Right hindlimb (tissue), 1 donor: ENCODE measurements at places on chromosomes 5 and 9.

DNA sequence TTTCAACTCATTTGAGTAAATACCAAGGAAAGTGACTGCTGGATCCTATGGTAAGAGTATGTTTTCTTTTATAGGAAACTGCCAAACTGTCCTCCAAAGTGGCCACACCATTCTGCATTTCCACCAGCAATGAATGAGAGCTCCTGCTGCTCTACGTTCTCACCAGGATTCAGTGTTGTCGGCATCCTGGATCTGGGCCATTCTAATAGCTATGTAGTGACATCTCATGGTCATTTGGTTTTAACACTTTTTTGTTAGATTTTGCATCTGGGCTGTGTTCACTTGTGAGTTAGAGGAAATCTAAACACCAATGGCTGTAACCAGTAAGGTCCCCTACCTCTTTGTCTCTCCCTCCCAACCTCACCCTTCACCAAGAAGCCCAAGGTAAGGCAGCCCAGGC, 115.9 kb downstream of the ATPSCKMT start:
- no peak for DNase-seq

- no peak for DNase-seq
Observed at GRCh38 chr9:21972361-21972760, 21.8 kb downstream of the CDKN2A start.

GRCh38 chr5:117588611-117589010, 1014.0 kb upstream of the SEMA6A start:
- no peak for DNase-seq

DNA sequence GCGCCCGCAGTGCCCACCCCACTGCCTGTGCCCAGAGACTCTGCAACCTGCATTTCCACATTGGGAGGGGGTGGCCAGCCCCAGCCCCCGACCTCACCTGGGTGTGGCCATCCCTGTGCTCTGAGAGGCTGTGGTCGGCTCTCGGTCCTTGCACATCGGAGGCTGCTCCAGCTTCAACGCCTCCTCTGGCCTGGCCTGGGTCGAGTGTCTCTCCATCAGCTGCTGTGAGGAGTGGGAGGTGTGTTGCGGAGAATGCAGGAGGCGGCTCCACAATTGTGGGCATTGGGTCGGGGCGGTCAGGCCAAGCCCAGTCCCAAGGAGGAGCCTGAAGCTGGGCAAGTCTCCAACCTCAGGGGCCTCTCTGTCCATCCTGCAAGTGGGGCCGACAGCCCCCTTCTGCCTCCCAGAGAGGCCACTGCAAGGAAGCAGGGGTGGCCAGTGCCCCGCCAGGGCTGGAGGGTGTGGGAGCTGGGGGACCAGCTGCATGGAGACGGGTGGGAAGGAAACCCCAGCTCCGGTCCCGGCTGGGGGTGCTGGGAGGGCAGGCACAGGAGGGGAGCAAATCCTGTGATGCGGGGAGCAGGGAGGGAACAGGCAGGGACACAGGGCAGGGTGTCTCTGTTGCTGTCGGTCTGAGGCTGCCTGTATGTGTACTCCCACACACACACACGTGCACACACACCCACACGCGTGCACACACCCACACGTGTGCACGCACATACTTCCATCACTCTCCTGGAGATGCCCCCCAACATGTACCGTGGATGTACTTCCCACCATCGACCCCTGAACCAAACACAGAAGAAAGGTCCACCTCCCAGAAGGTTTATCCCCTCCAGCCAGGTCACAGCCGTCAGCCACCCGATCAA, 28.9 kb downstream of the CCDC187 start:
- no peak for DNase-seq

DNA sequence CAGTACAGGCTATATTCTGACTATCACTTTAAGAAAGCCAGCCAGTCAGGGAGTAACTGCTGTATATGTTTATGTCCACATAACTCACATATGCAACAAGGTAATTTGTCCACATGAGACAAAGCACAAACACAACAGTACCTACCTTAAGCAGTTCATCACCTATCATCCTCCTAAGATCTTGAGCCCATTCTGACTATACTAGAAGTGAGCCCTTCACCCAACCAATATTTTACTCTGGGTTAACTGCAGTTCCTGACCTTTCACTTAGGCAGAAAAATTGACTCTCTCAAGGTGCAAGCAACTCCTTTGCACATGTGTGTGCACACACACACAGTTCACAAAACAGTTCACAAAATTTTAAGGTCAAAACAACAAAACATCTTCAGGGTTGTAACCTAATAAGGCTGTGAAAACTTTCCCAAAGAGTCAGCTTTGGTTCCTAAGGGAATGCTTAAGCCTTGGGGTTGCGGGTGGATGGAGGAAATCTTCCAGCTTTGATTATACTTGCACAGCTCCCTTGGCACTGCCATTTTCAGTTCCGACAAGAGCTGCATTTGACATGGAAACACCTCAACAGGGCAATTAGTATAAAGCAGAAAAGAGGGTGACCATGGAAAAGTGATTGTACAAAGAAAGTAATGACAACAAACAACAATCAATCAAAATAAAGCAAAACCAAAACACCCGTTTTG, 215.3 kb downstream of the NFIB start:
- DNase-seq: no peak
